ENCODE measurements at places on chromosomes 4 and X.
A peak's percentile ranks its signal among the peaks of the same experiment; 100 is the strongest.

GRCh38 chr4:2691952-2692435 lies 64.1 kb downstream of the TNIP2 start:
- no peak for DNase-seq

GRCh38 chrX:95040104-95040503 lies 1366.1 kb downstream of the FAM133A start:
- DNase-seq, result no peak

DNA sequence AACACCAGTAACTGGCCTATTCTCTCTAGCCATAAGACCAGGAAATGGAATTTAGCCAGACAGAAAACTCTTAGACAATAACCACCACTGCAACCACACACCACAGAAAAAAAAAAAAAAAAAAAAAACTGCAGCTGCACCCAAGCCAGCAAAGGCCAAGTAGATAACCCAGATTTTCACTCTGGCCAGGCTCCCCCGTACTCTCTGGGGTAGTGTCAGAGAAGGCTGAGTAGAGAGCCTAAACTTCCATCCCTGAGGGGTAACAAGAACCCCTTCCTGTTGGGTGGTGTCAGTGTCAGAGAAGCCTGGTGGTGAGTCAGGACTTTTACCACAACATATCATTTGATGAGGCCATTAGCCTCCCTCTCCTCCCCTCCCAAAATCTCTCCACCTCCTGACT lies 5.6 kb upstream of the DLG3 start:
- no peak for DNase-seq

GRCh38 chr4:129145222-129145730 lies 49.3 kb downstream of the C4orf33 start:
- no peak for DNase-seq

DNA sequence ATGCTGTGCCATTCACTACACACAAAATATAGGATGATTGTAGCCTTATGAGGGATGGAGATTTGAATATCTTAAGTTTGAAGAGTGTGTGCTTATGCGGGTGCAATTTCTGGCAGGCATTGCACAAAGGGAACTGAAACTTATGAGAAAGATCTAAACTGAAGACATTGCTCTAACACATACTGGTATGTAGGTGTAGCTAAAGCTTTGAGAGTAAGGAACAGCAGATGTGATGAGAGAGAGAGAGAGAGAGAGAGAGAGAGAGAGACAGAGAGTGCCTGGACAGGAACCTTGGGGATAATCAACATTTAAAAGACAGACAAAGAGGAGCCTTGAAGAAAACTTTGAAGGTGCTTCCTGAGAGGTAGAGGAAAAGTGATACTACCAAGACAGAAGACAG lies 379.7 kb downstream of the SPRY1 start:
- DNase-seq, result no peak

GRCh38 chrX:13733506-13733905 lies 914 bp downstream of the TRAPPC2 start:
- DNase-seq, result no peak

DNA sequence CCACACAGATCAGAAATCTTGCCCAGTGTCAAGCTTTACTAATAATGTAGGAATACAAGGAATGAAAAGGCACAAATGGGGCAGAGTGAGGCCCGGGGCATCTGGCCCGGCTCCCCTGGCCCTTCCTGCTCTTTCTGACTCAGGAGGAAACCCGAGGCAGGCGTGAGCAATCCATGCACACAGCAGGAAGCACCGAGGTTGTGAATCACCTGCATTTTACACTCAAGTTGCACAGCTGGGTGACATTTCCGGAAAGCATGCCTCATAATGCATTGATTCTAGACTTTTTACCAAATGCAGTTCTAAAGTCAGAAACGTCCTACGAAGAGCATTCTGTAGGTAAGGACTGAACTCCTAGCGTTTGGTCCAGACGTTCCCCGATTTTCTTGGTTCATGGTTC lies 38.9 kb downstream of the PRIMPOL start:
- DNase-seq, result no peak

- DNase-seq, result no peak
Measured at GRCh38 chr4:173835903-173836302, 305.9 kb upstream of the HAND2 start.

- no peak for DNase-seq
Measured at GRCh38 chrX:67654301-67654700, 110.5 kb downstream of the AR start.

DNA sequence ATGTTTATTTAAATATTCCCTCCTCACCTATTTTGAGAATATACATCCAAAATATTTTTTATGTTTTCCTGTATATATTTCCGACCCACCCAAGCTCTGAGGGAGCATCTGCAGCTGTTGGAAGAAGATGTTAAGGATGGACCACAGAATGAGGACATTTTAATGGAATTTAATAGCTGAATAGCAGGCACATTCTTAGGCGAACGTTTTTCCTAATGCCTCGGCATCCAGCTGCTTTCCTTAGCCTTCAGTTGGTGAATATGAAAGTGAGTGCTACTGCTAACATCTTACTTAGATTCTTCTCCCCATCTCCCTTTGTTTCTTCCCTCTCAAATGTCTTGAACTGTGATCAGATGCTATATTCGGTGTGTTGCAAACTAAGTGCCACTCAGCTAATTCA lies 158.0 kb upstream of the CTSO start:
- DNase-seq, result no peak

GRCh38 chr4:141587897-141588296 lies 48.5 kb upstream of the IL15 start:
- DNase-seq, result no peak

- no peak for DNase-seq
Measured at GRCh38 chr4:146273204-146273901, 59.0 kb downstream of the REELD1 start.

GRCh38 chrX:21132686-21133393 lies 241.4 kb upstream of the CNKSR2 start:
- DNase-seq, result no peak

DNA sequence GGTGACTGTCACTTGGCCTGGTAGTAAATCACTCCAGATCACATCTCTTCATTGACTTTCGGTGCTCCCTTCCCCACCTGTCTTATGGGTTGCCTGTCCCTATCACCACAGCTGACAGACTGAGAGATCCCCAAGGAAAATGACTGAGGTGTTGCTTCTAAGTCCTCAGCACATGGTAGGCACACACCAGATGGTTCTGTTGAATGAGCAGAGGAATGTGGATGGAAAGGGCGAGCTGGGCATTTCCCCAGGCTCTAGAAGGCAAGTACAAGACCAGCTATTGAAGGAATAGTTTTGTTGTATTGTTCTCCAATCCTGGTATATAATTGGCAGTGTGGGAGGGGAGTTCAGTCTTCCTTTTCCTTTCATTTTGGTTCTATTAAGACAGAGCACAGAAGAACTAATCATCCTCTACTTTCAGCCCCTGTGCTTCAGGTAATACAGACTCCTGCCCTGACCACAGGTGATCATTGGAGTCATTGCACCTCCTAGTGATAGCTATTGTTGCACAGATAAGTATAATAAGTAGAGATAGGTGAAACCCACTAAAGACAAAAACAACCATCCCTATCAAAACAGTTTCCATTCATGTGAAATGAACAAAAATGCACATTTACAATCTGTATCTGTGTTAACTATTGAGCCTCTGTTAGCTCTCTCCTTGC lies 158.6 kb downstream of the TRAM1L1 start:
- no peak for DNase-seq

DNA sequence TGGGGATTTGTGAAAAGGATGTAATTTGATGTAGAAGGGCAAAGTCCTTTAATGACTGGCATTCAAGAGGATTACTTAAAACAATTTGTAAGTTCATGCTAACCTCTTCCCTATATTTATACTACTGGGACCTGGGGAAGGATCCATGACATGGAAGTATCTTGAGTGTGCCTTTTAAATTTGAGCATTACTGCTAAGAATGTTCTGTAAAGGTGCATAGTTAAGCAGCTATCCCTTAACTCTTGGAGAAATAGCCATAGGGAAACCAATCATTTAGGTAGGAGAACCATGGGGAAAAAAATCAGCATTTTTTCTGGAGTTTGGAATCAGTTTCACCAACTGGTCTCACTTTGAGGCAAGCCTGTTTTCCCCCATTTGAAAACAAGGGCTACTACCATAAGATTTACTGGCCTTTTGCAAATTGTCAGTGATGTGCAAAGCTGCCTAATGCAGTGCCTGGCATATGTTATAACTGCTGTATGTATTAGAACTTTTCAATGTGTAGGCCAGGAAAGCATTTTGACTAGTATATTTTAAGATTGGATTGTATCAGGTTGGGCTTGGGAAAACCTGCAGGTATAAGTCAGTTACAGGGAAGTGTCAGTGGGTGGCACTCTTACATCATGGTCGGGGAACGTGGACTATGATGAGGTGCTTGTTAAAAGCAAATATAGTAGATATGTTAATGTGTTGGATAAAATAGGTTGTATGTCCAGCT lies 72.1 kb downstream of the PRSS12 start:
- DNase-seq, result peak; percentile 24

DNA sequence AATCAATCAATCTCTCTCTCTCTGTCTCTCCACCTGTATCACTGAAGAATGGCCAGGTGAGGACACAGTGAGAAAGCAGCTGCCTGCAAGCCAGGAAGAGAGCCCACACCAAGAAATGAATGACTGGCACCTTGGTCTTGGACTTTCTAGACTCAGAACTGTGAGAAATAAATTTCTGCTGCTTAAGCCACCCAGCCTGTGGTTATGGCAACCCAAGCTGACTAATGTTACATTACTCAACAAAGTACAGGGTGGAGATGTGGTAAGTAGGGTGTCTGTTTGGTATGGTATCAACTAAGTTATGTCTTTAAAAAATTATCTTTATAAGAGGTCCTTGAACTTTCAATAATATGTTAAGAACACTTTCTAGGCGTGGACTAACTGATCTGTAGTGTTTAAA lies 159.3 kb downstream of the EPHA5 start:
- no peak for DNase-seq

DNA sequence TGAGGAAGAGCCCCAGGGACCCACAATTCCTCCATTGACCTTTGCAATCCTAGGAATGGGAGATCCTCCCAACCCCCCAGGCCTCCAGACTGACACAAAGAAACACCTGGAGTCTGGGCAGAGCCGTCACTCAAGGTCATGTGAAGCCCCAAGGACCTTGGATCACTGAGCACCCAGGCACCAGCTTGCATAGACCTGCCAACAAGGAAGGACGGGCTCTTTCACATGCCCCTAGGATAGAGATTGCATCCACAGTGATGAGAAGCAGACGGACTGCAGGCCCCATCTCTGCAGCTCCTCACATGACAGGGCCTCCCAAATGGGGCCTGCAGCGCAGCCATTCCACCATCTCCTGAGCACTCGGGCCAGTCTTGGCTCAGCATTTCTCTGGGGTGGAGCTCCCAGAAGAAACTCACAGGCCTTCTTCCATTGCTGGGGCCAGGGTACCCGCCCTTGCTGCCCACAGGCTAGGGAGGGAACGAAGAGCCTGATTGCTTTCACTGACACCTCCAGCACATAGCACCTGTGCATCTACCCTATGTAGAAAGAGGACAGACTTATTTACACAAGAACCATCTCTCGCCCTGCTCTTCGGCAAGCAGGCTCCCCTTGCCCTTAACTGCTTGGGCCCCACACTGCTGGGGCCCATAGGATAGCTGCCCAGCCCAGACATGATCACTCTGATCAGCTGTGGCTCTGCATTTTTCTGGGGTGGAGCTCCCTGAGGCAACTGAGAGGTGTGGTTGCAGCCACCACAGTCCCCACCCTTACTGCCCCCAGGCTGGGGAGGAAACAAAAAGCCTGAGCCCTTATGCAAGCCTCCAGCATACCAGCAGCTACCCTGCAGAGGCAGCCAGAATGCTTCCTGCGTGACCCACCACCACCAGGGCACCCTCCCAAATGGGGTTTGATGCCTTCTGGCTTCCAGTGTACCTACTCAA lies 185.7 kb upstream of the ZCCHC13 start:
- DNase-seq, result no peak

DNA sequence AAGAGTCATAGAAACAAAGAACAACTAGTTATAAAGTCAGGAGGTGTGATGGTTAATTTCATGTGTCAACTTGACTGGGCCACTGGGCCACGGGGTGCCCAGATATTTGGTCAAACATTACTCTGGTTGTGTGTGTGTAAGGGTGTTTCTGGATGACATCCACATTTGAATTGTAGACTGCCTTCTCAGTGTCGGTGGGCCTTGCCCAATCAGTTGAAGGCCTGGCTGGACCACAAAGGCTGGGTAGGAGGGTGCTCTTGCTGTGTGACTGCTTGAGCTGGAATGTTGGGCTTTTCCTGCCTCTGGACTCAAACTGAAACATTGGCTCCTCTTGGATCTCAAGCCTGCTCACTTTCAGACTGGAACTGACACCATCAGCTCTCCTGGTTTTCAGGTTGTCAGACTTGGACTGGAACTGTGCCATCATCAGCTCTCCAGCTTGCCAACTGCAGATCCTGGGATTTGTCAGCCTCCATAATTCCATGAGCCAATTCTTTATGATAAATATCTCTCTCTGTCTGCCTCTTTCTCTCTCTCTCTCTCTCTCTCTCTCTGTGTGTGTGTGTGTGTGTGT lies 41.4 kb downstream of the CLDN34 start:
- DNase-seq, result no peak

DNA sequence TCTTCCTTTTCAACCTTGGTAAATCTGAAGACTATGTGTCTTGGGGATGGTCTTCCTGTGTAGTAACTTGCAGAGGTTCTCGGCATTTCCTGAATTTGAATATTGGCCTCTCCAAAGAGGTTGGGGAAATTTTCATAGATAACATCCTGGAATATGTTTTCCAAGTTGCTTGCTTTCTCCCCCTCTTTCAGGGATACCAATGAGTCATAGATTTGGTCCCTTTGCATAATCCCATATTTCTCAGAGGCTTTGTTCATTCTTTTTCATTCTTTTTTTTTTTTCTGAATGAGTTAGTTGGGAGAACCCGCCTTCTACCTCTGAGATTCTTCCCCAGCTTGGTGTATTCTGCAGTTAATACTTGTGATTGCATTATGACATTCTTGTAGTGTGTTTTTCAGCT lies 549.2 kb upstream of the AMOT start:
- no peak for DNase-seq

- no peak for DNase-seq
Measured at GRCh38 chr4:16883806-16884205, 14.6 kb downstream of the LDB2 start.

DNA sequence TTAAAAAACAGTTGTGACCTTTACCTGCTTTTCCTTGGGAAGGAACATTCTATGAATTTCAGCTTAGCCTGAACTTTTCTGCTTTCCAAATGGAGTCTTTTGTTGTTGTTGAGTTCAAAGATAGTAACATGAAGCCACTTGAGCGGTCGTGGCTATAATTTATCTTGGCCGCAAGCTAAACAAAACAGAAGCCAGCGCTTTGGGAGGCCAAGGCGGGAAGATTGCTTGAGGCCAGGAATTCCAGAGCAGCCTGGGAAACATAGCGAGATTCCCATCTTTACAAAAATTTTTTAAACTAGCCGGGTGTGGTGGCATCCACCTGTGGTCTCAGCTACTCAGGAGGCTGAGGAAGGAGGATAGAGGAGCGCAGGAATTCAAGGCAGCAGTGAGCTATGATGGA lies 29.9 kb downstream of the TKTL1 start:
- DNase-seq, result no peak

GRCh38 chrX:54530357-54530900 lies 410 bp downstream of the GNL3L start:
- no peak for DNase-seq

- DNase-seq, result no peak
Measured at GRCh38 chr4:36130641-36131040, 113.7 kb downstream of the ARAP2 start.

GRCh38 chrX:153445106-153445855 lies 575 bp downstream of the TREX2 start:
- DNase-seq, result no peak

Data from NCI-H2081 treated with DMSO at 0.1 percent for 48 hours (cell line).